Stimulated activated CD4-positive, alpha-beta T cell treated with anti-CD3 and anti-CD28 coated beads, Interleukin-4, amount 100 ng/mL, for 48 hours (primary cell): ENCODE measurements at places on chromosomes 1 and 21.

- no peak for DNase-seq
These were observed 16.0 kb downstream of the ANGPTL3 start for GRCh38 chr1:62613325-62613727.

- DNase-seq, result peak; percentile 29
These were observed 32.9 kb upstream of the DIPK1A start for GRCh38 chr1:92994105-92994712.

DNA sequence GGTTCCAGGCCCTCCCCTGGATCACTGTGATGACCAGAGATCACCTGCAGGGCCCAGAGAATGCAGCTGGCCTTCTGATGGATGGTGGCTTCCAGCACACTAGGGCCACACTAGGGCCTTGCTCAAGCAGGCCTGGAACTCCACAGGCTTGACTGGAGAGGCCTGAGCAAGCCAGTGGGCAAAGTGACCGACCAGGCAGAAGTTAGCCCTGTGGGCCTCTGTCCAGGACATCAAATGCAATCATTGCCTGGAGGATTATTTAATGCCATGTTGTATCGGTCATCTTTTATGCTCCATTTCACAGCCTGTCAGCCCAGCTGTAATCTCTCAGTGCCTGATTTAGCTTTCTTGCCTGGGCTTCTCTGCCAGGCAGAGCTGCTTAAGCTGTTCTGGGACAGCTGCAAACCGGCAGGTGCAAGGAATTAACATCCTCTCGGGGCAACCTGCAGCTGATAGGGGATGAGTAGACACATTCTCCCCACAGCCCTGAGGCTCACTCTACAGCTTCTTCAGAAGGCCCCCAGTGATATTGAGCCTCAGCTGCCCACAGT lies 17.7 kb downstream of the NENF start:
- DNase-seq, result no peak

DNA sequence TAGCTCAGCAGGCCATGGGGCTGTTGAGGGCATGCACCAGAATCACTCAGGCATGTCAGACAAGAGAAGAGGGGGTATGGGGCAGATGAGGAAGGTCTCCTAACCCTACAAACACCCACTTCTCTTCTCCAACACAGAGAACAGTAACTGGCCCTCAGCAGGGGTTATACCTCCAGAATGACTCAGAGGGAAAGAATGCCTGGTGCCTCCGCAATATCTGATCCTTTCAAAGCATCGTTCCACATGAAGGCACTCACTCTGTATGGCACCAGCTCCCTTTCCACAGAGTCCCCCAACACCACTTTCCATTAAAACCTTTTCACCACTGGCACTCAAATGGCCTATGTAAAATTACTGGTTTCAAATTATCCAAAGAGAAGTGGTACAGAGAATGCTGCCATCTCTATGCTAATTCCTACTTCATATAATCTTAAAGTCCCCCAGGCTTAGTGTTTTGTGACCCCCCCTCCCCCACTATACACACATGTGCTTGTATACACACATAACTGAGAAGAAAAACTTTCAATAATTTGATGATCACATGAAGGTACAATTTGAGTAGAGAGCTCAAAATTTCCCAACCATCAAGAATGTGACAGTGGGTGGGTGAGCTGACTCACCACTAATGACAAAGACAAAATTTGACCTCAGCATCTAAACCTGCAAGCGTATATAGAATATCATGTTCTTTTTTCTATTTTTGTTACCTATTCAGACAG lies 91.5 kb downstream of the SIPA1L2 start:
- peak; percentile 5 for DNase-seq

GRCh38 chr1:169853341-169853740 lies 40.4 kb downstream of the SCYL3 start:
- DNase-seq, result no peak

DNA sequence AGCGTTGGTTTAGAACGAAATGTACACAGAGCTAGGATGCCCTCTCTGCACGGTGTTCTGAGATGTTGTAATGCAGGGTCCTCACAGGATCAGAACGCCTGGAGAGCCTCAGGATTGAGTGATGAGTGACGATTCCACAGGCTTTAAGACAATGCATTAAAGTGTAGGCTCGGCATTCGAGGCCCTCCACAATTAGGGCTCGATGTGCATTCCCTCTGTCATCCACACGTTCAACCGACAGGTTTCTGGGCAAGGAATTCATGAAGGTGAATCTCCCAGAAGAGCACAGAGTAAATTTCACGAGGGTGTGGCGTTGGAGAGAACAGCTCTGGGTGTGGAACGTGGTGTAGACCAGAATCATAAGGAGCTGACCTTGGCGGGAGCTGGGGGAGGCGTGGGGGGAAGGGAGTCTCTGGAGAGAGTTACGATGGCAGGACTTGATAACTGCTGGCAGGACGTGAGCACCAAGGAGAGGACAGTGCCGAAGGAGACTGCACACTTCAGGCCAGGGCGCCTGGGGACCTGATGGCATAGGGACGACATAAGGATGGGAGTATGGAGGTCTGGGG lies 51.0 kb upstream of the EFHD2 start:
- DNase-seq, result no peak

GRCh38 chr21:33685613-33686197 lies 43.4 kb downstream of the ITSN1 start:
- DNase-seq, result no peak

- DNase-seq, result no peak
These were observed 182.3 kb upstream of the GREM2 start for GRCh38 chr1:240794046-240794843.

- DNase-seq, result no peak
These were observed 1.6 kb downstream of the ALX3 start for GRCh38 chr1:110068646-110069403.

DNA sequence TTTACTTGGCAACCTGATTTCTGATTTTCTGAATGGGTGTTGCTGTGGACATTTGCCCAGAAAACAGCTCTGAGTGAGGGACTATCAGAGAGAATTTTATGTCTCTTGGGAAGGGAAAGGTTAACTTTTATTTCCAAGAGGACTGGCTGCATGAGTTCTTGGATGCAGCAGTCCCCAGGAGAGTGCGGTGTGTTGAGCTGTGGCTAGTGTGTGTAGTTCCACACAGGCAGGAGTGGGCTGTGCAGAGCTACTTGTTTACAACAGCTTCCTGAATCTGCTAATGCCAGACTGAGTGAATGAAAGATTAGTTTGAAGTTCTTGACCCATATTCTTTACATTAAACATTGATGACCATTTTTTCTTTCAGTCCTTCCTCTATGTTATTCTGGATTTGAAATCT lies 41.0 kb upstream of the APOBEC4 start:
- DNase-seq, result no peak

DNA sequence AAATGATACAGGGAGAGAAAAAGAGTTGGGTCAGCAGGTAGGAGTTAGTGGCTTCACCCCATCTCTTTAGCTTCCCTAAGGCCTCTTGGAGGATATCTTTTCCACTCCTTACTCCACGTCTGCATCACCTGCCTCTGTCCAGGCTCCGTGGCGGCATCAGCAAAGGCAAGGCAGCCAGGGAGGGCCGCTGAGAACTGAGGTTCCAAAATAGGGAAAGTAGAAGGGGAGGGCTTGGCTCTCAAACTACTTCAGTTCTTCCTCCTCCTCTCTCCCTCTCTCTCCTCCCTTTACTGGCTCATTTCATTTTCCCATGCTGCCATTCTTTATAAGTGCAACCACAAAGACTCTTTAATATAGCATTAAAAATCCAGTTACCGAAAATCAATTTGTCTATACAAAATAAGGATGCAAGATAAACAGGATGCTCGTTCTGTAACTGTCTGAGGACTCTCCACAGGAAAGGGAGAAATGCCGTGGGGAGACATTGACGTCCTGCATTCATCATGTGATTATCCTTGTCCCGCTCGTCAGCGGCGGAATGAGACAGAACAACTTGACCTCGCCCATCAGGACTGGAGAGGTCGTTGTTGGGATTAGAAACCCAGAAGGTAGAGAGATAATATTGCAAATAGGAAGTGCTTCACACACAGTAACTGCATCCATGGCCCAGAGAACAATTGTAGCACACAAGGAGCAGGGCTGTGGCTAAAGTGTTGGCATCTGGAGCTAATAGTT lies 3.1 kb upstream of the MT1HL1 start:
- no peak for DNase-seq

DNA sequence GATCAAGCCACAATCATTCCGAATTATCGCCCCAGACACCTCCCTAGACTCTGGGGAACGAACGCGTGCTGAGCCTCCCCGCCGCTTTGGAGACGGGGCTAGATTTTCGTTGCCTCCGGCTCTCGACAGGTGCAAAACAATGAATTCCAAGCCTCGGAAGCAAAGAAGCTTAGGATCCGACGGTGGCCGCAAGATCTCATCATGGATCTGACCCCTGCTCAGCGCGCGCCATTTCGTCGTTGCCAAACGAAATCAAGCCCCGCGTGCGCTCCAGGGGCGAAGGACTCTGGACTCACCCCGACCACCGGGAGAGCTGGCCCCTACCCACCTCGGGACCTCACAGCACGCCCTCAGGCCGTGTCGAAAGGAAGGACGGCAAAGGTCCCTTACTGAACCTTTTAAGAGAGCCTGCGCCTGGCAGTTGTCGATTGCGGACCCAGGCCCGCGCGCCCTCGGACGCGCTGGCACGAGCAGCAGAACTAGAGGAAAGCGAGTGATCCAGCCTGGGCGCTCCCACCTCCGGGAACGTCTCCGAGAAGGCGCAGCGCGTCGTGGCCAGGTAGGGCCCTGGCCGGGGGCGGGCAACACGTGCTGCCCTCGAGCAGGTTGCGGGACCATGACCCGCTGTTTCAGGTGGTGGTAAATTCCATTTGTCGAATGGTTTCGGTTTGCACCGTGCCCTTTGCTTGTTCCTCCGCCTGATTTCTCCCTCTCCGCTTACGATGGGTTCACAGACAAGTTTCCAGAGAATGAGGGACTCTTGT lies 1.6 kb upstream of the RUNX3 start:
- no peak for DNase-seq

GRCh38 chr1:78541479-78541878 lies 50.7 kb downstream of the PTGFR start:
- DNase-seq, result no peak
